Activated CD4-positive, alpha-beta memory T cell treated with anti-CD3 and anti-CD28 coated beads, Interleukin-2, amount 10 ng/mL, durations not matched to agents 7 days and 5 days (primary cell): ENCODE measurements at places on chromosomes 1 and 21. TPM values are rescaled to one million over a fixed set of nuclear protein-coding genes. Genes with fewer than 3 reads are reported as not detected.

- H3K4me3 ChIP-seq: no peak overlapping the region
- no peak overlapping the region for H3K27ac ChIP-seq
- H3K27me3 ChIP-seq: no peaks in the 10 kb centered on the region
Measured at GRCh38 chr1:221810406-221810805, 68.5 kb upstream of the DUSP10 start.

The WDR64 gene
- total RNA-seq: not detected

DNA sequence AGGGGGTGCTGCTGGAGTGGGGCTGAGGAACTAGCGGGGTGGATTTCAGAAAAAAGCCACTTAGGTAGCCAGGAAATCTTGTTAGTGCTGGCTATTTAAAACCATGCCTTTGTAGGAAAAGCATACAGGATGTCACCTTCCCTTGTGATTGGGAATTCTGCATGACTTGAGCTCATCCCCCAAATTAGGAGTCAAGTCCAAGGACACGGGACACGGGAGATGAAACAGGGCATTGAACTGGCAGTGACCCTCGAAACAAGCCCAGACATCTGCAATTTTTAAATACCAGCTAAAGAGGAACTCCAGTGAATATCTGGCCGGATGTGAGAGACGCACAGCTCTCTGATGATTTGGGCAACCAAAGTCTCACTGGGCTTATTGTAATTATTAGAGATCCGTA is 32.8 kb downstream of the C2CD2 start:
- H3K4me1 ChIP-seq: peaks cover 31% of the 10 kb centered on the region
- no peak overlapping the region for H3K4me3 ChIP-seq
- no peaks in the 10 kb centered on the region for H3K27me3 ChIP-seq
- DNase-seq: no peak
- no peaks in the 10 kb centered on the region for H3K36me3 ChIP-seq

The ANKRD34A gene
- 3.7 TPM for total RNA-seq

DNA sequence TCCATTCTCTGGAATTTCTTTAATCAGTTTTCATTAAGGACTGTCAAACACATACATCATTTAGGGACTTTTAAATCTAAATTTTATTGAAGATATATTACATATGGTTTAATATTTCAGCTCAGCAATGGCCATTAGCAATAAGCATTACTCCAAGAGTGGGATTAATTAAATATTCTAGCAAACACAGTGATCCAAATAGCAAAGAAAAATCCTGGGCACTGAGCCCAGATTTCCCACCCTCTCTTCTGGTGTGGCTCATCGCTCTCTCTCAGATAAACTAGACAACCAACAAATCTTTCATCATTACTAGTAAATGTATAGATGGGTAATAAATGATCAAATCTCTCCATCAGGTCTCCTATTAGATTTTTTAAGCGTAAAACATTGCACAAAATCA is 53.5 kb upstream of the FOXD3 start:
- H3K27ac ChIP-seq: no peak overlapping the region
- H3K4me1 ChIP-seq: no peaks in the 10 kb centered on the region
- no peaks in the 10 kb centered on the region for H3K36me3 ChIP-seq
- H3K27me3 ChIP-seq: peaks cover 3% of the 10 kb centered on the region
- no peak for DNase-seq

The SHISAL2A gene
- total RNA-seq: 10.8 TPM

The CYYR1 gene
- not detected for total RNA-seq

- H3K4me1 ChIP-seq: peaks cover 4% of the 10 kb centered on the region
- H3K27me3 ChIP-seq: peaks cover 28% of the 10 kb centered on the region
- no peaks in the 10 kb centered on the region for H3K36me3 ChIP-seq
- DNase-seq: no peak
Measured at GRCh38 chr1:154810571-154810970, 59.5 kb downstream of the KCNN3 start.
